ENCODE measurements at places on chromosomes 16 and 17.

- DNase-seq, result peak; percentile 79
These were observed 1.2 kb downstream of the MMP2 start for GRCh38 chr16:55480228-55480655.

DNA sequence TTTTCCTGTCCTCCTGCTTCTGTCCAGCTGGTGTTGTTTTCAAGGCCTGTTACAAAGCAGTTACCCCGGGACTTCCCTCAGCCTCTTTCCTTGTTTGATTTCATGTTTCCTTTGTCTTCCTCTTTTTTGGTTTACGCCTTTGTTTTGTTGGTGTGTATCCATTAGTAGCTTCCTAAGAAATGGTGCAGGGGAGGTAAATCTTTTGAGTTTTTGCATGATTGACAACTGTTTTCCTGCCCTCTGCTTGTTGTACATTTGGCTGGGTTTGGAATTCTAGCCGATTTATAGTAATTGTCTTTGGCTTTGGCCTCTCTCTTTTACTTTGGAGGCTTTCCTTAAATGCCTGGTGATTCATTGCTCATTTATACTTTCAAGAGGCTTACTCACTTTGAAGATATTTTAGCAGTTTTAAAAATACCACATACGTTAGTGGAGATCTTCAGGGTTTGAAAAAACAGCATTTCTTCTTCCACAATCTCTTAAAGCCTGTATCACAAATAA is 32.8 kb downstream of the DNAH2 start:
- DNase-seq, result peak; percentile 85

- DNase-seq, result no peak
These were observed 483.0 kb downstream of the TMEM114 start for GRCh38 chr16:8107296-8107695.

DNA sequence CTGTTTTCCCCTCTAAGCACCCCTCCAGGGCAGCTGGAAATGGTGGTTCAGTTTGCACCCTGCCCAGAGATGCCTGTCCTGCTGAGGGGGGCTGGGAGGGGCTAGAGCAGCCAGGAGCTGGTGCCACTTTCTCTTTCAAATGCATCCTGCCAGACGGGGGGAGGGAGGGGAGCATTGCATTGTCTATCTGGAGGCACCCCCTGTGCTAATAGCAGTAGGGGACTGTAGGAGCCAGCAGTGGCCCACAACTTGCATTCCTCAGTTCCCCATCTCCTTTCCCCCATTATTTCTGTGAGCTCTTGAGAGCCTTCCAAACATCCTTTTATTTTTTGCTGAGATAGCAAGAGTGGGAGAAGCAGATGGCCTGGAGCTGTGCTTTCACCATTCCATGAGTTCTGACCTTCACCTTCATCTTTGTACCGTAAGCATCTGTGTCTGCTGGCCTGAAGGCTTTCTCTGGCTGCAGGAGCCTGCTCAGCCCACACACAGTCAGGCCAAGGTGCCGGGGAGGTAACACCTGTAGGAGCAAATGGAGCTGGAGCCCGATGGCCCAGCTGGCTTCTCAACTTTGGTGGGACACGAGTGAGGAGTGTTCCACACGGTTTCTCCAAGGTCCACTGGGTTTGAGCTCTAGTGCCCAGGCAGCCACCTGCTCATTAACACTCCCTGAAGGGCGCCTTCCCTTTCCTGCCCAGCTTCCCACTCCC is 5.2 kb downstream of the WFDC1 start:
- DNase-seq, result no peak

DNA sequence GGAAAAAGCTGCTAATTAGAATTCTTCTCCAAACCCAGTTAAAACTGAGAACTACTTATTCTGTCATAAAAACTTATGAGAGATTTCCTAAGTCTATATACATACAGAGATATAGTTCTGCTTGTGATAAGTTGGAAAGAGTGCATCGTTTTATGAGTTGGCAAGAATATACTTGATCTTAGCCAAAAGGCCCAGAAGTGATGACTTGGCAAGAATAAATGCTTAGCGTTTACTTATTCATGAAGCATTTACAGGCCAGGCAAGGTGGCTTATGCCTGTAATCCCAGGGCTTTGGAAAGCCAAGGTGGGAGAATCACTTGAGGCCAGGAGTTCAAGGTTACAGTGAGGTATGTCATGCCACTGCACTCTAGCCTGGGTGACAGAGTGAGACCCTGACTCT is 81.7 kb downstream of the CYB561 start:
- no peak for DNase-seq

- no peak for DNase-seq
These were observed 9.9 kb downstream of the ATPAF2 start for GRCh38 chr17:18028952-18029540.

DNA sequence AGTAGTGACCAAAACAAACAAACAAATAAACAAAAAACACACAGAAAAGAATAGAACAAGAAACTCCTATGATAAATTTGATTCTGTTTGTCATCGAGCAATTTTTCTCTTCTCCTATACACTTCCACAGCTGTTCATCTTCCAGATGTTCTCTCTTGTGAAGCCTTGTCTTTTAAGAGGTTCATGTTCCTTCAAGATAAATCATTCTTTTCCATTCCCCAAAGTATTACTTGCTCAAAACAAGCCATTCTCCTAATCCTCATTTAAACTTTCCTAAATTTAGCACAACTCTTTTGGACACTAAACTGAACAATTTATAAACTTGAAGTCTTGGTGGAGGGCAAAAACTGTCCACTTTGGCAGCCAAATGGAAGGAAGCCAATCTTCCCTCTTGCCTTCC is 103.3 kb downstream of the ABCA8 start:
- no peak for DNase-seq

Measured in fibroblast of skin of left quadriceps (primary cell).